ENCODE measurements at places on chromosomes 5 and 9. TPM values are rescaled to one million over a fixed set of nuclear protein-coding genes. Genes with fewer than 3 reads are reported as not detected.
A peak's percentile ranks its signal among the peaks of the same experiment; 100 is the strongest.

DNA sequence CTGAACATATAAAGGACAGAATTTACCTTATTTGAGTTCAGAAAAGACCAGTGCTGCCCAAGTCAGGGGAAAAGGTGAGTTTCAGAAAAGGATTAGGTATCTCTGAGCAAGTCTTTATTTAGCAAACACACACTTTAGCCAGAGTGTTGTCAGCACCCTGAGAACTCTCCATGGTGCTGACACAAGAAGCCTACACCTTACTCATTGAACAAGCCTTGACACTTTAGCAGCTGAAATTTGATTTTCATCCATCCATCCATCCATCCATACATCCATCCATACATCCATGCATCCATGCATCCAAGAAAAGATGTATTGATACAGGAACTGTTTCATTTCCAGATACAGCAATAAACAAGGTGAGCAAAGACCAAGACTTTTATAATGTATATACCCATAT is 311.2 kb downstream of the TRIM32 start:
- no peak for DNase-seq

DNA sequence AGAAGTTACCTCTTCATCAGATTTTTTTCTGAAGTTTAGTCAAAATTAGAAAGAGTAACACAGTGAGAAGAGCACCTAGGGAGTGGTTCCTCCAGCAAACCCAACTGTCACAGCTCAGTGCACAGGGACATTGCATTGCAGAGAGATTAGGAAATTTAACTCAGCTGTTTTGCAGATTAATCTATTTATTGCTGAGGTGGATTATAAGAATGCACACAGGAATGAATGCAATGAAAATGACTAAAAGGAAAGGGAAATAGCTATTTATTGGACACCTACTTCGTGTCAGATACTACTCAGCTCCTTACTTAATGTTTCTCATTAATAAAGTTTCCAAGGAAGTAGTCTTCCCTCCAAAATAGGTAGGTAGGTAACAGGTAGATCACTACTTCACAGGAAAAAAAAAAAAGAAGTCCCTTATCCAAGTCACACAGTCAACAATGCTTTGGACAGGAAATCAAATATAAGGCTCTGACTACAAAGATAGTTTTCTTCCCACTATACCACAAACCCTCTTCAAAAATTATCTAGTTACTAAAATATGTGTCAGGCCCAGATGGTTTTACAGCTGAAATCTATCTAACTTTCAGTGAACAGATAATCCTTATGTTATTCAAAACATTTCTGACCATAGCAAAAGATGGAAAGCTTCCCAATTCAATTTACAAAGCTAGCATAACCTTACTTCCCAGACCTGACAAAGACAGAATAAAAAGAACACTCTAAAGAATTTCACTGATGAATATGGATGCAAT is 442.2 kb upstream of the MPDZ start:
- DNase-seq = no peak

GRCh38 chr5:172607213-172607793 is 33.8 kb upstream of the NEURL1B start:
- no peak for DNase-seq

- no peak for DNase-seq
Observed at GRCh38 chr5:32029261-32029660, 144.9 kb downstream of the GOLPH3 start.

GRCh38 chr5:40397091-40397490 is 282.6 kb upstream of the PTGER4 start:
- DNase-seq = no peak

- DNase-seq = no peak
Observed at GRCh38 chr9:69760278-69760610, 433 bp upstream of the PTAR1 start.

DNA sequence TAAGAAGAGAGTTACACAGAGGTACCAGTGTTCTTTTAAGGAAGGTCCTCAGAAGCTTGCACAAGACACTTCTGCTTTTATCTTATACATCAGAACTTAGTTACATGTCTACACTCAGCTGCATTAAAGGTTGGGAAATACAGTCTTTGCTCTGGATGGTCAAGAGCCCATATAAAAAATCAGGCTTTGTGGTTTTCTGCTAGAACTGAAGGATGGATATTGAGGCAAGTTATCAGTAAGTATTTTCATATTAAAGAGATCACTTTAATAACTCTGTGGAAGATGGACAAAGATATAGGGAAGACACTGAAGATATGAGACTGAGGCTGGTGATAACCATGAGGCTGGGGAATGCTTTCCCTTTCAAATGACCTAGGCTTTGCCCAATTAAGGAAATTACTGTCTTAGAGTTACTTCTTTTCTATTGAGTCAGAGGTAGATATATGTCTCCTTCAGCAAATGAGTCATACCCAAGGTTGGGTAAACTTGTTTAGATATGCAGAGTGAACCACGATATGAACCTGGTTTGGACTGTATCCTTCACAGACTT is 87.0 kb upstream of the TNC start:
- DNase-seq = no peak

- no peak for DNase-seq
Observed at GRCh38 chr5:64457846-64458245, 48.0 kb upstream of the RGS7BP start.

DNA sequence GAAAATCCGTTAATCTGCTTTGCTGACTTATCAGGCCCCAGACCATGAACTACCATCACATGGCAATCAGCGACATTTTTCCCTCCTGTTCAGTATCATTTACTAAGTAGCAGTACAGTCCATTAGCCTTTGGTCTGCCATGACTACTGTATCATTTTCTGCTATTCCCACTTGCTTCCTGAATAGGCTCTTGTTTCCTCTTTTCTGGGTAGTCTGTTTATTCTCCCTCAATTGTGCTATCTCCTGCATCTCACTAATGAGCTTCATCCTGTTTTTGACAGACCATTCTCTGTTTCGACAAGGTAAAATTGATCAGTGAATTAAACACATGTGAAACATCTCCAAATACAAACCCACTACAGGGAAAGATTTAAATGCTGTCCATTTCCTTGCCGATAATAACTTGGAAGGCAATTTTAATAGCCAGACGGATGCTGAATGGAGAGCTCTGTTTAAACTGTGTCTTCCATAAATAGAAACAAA is 263.5 kb upstream of the ANKRD55 start:
- no peak for DNase-seq

DNA sequence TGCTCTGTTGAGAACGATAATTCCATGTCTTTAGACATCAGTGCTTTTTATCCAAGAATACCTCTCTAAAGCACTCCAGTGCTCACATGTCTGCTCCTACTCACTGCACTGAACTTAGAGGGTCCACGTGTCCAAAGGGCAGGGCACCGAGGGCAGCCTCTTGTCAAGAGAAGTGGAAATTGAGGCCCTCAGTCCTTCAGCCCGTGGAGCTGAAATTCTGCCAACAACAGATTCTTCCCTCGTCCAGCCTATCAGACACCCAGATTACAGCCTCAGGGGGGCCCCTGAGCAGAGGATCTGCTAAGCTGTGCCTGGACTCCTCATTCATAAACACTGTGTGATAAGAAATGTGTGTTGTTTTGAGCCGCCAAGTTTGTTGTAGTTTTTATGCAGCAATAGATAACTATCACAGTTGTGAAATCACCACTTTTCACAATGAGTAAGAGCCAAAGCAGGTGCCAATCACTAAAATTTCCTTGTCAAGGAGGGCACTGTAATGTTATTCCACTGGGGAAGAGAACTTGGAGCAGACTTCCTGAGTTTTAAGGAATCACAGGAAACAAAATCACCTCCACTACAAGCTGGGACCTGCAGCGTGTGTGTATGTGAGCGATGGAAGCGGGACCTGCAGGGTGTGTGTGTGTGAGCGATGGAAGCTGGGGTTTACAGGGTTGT is 58.8 kb upstream of the IGFBPL1 start:
- DNase-seq = no peak

- DNase-seq = no peak
Observed at GRCh38 chr5:99061299-99061698, 132.5 kb upstream of the CHD1 start.

GRCh38 chr9:112042244-112042638 is 132.9 kb downstream of the SUSD1 start:
- no peak for DNase-seq

DNA sequence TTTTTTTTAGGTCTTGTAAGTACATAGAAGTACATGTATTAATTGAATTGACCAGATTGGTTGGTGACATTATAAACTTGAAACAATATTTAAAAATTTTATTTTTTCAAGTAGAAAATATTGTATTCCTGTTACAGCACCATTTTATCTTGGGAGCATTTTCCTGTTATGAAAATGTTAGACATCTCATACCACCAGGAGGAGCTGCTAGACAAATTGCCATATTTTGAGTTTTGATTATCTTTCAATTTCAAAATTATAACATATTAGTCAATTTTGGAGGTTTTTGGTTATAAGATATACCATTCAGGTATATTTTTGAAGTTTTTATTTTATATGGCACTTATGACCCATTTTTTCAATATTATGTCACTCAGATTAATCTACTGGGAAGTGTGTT is 84.4 kb downstream of the CNTLN start:
- no peak for DNase-seq

DNA sequence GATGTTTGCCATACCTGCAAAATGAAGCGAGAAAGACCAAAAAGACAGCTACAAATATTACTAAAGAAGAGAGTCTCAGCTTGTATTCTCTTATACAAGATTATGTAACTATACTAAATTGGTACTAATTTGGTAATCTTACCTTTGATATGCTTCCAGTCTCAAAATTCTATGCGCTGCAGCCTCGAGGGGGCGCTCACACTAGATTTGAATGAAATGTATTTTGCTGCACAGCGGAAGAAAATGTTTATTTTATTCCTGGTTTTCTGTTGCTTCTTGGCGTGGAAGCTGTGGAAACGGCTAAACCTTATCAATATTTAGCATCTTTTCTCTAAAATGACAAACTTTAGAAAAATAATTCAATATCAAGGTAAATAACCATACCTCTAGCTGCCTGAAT is 267.0 kb upstream of the NUDT12 start:
- peak; percentile 5 for DNase-seq

DNA sequence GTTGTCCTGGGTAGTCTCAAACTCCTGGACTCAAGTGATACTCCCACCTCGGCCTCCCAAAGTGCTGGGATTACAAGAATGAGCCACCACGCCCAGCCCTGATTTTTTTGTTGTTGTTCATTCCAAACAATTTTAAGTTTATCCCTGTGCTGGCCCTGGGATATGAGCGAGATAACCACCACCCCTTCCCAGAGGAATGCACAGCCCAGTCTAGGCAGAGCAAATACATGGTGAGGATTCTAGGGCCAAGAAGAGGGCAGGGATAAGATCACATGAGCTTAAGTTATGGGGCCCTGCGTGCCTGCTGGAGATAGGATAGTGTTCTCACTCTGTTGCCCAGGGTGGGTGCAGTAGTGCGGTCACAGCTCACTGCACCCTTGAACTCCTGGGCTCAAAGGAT is 21.0 kb upstream of the TOR1B start:
- no peak for DNase-seq

GRCh38 chr9:81819155-81819554 is 109.1 kb upstream of the SPATA31D4 start:
- no peak for DNase-seq

DNA sequence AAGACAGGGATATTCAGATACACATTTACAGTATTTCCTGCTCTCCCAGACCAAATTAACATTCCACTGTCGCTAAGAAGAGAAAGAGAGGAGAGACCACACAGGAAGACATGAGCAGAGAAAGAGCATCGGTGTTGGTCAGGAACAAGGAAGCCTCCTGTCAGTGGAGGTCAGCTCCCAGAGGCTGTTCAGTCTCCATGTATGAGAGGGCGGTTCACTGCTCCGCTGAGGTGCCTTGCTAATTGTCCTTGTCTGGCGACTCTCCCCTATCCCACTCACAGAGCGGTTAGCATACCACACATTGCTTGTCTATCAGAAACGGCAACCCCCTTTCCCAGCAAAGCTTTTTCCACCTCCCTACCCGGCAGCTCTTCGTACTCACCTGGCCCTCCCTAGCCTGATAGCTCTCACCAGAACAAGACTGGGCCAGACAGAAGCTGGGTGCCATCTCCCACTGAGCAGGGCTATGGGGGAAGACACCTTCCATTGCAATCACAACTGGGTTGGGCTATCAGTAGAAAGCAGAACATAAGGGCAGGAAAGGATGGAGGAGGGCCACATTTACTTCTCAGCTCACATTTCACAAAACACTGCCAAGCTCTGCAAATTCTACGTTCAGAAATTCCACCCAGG is 58.6 kb upstream of the LMNB1 start:
- no peak for DNase-seq

DNA sequence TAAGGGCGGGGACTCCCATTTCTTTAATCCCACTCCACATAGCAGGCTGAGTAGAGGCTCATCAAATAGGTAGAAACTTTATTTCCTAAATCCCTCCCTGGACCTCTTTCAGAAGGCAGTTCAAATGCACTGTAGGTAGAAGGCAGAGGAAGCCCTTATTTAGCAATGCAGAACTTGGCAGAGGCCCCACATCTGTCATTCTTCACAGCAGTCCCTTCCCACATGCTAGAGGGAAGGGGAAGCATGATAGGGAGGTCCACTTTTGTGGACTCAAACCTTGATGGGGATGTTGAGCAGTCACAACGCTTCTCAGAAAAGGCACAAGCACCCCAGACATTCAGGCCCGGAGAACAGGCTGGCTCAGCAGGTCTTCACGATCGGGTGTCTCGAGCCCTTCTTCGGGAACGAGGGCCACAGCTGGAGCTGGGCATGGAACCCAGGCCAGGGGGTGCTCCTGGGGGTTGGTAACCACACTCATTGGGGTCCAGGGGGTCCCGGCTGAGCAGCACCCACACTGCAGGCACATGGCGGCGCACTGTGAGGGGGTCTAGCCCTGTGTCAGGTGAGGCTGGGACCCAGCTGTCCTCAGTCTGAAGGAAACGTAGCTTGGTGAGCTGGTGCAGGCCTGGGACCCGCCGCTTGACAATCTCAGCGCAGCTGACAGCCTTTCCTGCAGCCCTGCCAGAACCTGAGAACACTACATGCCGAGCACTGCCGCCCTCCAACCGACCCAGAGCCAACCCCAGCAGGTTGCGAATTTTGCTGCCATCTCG is 1.3 kb downstream of the RPP25L start:
- DNase-seq = no peak

DNA sequence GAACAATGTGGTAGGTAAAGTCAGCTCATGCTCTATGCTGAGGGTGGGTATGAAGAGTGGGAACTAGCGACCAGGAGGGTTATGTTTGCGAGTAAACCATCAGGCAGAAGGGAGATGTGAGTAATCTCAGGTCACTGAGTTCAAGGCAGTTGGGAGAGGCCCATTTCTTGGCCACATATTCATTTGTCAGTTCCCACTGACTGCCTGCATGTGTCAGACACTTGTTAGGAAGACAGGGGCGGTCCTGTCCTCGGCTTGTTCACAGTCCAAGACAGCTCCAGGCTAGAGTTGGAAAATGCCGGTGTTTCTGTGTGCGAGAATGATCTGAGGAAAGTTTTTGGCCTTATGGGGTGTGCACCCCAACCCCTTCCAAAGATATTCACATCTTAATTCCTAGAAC is 48.6 kb upstream of the GDNF start:
- DNase-seq = no peak

- no peak for DNase-seq
Observed at GRCh38 chr5:109399092-109399759, 10.5 kb downstream of the PJA2 start.

GRCh38 chr5:105726093-105726492 is 1944.6 kb downstream of the EFNA5 start:
- no peak for DNase-seq

ANKRD18B gene
- 0.56 TPM for total RNA-seq

BARX1 gene
- total RNA-seq = 7.6 TPM

FGD3 gene
- total RNA-seq = 43.5 TPM

LRRC19 gene
- total RNA-seq = not detected

FOXD4 gene
- not detected for total RNA-seq

MUSK gene
- not detected for total RNA-seq

GRM6 gene
- total RNA-seq = not detected

SEMA5A gene
- total RNA-seq = not detected

PLAA gene
- 31.9 TPM for total RNA-seq

BTNL8 gene
- not detected for total RNA-seq

PRSS3 gene
- not detected for total RNA-seq
